Mesenteric fat pad (tissue), 1 donor: ENCODE measurements at places on chromosomes 3 and 15. TPM values are rescaled to one million over a fixed set of nuclear protein-coding genes. Genes with fewer than 3 reads are reported as not detected.

Gene HRG
- not detected for total RNA-seq

Gene RASGRF1
- total RNA-seq, result not detected

Gene LSAMP
- 1.7 TPM for total RNA-seq

Gene ADAMTS9
- total RNA-seq, result 273 TPM

Gene ITIH1
- not detected for total RNA-seq

Gene ADAMTSL3
- 5.8 TPM for total RNA-seq

Gene NR2E3
- total RNA-seq, result not detected

Gene THAP10
- 1.0 TPM for total RNA-seq

Gene UBA5
- 29.7 TPM for total RNA-seq

Gene MEX3B
- 1.0 TPM for total RNA-seq

DNA sequence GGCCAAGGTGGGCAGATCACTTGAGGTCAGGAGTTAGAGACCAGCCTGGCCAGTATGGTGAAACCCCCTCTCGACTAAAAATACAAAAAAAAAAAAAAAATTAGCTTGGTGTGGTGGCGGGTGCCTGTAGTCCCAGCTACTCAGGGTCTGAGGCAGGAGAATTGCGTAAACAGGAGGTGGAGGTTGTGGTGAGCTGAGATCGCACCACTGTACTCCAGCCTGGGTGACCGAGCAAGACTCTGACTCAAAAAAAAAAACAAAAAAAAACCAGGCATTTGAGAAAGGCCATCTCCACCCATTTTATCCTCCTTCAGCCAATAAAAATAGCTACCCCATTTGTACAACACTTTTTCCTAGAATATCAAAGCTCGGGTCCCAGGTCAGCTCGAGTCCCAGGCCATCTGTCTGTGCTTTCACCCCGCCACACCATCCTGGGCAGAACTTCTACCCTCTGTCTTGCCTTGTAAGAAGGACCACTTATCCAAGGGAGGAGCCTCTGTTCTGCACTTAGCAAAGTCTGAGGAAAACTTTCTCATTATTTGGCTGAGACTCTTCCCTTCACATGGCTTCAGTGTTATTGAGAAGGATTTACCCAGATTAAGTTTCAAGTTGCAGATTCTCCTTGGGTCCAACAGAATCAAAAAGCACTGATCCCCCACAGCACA is 99.1 kb downstream of the MESD start:
- no peak for DNase-seq

GRCh38 chr3:177693616-177694264 is 496.5 kb upstream of the TBL1XR1 start:
- no peak for DNase-seq

DNA sequence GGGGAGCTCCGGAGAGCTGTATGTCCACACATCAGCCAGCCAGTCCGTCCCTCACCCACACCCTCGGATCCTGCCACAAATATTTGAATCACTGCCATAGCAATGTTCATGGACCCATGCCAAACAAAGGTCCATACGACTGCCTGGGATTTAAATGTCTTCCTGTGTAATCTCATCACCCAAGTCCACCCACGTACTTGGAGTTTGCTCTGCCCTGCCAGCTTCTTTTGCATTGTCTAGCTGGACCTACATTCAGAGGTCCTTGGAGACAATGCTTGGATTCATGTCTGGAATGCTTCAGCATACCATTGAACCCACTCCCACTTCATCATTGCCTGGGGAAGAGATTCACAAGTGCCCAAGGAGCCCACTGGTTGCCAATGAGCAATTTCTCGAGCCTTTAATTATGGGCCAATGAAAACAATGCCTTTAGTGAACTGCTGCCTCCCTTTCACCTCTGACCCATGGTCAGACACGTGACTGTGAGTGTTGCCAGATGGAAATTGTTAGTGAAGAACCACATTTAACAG is 90.4 kb upstream of the PHLDB2 start:
- no peak for DNase-seq

- DNase-seq, result peak; percentile 43
Measured at GRCh38 chr15:70234256-70234905, 136.7 kb upstream of the TLE3 start.

DNA sequence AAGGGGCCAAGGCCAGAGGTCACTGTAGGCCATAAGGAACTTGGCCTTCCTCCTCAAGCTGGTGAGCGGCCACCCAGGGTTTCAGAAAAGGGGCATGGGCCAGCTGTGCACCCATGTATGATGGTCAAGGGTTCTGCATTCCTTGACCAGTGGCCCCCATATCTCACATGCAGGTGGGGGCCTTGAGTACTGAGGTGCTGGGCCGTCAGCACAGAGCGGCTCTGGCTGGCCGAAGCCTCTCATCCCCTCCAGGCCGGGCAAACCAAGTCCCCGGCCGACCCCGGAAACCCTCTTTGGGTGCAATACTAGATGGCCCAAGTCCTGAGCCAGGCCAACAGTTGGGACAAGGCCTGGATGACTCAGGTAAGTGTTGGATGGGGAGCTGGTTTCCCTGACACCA is 9.5 kb downstream of the ALG3 start:
- no peak for DNase-seq

- no peak for DNase-seq
Measured at GRCh38 chr3:50195501-50196252, 4.3 kb downstream of the GNAT1 start.

GRCh38 chr3:183857863-183858262 is 26.8 kb downstream of the PARL start:
- no peak for DNase-seq

GRCh38 chr3:56825567-56826438 is 24.1 kb upstream of the ARHGEF3 start:
- DNase-seq, result no peak

- DNase-seq, result no peak
Measured at GRCh38 chr3:186988806-186989205, 58.5 kb downstream of the ST6GAL1 start.

DNA sequence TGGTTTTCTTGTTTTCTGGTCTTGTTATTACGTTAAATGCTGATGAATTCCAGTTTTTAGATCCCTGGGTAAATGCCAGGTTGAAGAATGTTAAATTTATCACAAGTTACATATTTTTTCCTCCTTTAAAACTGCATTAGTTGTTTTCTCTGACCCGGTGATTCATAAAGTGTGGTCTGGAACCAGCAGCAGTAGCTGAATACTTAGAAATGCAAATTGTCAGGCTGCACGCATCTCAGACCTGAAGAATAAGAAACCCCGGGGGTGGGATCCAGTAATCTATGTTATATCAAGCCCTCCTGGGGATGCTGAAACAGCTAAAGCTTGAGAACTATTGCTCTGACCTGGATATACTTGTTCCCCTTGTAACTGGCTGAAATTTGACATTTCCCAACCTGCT is 69.1 kb downstream of the PEX5L start:
- no peak for DNase-seq

- DNase-seq, result no peak
Measured at GRCh38 chr3:127544192-127544802, 46.2 kb downstream of the TPRA1 start.

- DNase-seq, result no peak
Measured at GRCh38 chr15:57780471-57780870, 74.0 kb downstream of the POLR2M start.

DNA sequence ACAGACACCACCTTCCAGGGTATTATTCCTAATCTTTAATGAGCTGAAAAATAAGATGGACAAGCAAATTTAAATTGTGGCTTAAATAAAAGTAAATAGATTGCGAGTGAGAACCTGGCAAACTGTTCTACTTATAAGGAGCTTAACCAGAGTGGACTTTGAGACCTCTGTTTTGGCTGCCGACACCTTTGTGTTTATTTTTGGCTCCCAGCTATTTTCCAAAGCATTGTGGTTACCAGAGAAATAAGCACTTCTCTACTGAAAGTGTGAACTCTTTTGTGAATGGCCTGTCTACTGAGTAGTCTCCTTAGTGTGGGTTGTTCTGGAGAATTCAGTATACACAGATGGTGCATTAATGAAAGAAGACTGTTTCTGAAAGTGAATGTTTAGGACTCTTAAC is 109.4 kb downstream of the ATP8B4 start:
- no peak for DNase-seq

- DNase-seq, result no peak
Measured at GRCh38 chr3:37953226-37953625, 37.4 kb upstream of the VILL start.

DNA sequence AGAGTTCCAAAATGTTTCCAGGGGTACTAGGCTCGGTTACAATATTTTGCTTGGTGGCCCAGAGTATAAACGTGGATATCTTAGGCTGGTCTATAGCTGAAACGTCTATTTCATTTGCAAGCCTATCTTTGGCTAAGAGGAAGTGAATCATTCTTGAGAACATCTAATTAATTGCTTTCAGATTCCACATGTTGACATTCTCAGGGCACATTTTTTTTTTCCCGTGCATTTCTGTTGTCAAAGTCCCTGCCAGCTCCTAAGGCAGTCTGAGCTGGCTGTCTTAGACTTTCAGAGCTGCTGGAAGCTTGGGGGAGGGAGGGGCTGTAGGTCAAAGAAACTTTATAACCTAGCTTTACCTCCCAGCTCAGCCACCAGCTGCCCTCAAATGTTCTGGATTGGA is 23.2 kb upstream of the LAMP3 start:
- no peak for DNase-seq

DNA sequence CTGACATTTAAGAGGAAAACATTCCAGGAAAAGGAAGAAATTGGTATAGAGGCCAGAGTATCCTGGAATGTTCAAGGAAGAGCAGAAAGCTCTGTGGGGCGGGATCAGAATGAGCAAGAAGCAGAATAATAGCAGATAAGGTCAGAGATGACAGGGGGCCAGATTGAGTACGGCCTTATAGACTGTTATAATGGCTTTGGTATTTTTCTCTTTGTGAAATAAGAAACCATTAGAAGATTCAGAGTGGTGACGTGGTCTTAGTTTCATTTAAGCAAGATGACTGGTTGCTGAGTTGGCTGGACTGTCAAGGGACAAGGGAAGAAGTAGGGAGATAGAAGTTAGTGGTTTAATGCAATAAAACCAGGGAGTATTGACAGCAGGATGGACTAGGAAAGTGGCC is 218.3 kb upstream of the SOX2 start:
- DNase-seq, result no peak

DNA sequence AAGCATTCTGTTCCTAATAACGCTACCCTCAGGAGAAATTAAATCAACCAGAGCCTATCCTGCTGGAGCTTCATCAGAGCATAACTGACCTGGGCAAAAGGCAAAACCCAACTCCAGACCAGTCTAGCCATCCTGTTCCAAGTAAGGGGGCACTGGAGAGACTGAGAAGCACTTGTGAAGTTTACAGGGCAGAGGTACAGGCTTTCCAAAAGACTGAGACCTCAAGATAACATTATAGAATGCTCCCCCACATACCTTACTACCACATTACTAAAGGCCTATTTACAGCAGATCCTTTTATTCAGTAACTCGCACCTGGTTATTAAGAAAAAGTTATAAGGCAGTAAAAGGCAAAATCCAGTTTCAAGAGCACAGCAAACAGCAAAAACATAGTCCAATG is 35.5 kb downstream of the RFX7 start:
- no peak for DNase-seq

- no peak for DNase-seq
Measured at GRCh38 chr3:137588871-137589270, 175.2 kb upstream of the SOX14 start.

DNA sequence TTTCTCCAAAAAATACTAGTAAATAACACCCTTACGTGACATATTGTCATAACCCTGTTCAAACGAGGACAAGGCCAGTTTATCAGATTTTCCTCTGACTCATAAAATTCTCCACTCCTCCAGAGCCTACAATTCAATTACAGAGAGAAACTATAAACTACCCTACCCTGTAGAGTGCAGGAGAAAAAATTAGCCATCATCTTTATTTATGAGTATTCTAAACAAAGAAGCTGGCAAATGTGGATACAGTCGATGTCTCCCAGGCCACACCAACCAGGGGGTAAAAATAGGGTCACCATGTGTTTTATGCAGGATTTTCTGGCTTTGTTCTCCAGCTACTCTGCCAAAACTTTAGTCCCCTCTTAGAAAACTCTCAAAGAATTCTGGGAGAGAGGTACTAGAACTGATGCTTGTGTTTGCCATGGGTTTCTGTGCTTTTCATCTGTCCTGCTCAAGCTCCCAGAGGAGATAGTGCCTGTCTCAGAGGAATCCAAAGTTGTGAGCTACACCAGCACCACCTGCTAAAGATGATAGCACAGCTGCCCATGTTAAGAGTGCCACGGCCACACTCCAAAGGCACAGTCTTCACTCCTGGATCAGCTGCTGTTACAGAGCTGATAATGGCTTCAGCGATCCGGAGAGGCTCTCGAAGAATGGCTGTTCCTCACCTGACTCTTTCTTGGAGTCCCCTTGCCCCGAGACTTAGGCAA is 150.2 kb downstream of the IMPG2 start:
- DNase-seq, result no peak

GRCh38 chr3:48686538-48687219 is 964 bp upstream of the NCKIPSD start:
- DNase-seq, result no peak

DNA sequence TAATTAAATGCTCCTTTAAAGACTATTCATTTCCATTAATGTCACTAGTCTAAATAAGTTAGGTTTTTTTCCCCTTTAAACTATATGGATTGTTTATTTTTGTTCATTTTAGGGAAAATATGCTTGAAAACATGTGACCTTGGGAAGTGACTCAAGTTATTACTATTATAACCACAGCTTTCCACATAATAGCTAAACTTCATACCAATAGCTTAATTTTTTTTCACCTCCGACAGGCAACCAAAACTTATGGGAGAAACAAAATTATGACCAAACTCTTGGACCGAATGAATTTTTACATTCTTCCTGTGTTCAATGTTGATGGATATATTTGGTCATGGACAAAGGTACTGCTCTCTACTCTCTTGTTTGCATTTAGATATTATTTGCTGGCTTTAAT is 16.2 kb downstream of the CPA3 start:
- DNase-seq, result no peak

DNA sequence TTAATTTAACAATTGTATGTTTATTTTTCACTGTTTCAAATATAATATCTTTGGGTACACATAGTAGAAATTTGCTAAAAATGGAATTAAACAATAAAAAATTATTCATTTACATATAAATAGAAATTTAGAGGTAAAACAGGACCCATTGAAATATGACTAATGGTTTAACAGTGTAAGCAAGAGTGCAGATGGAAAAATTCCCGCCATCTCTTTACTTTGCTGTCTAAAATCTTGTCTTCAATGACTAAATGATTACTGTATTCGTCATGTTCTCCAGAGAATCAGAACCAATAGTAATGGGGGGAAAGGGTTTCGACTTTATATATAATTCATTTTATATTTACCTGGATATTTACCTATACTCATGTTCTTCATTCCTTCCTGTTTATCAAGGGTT is 163.1 kb downstream of the IL1RAP start:
- no peak for DNase-seq

DNA sequence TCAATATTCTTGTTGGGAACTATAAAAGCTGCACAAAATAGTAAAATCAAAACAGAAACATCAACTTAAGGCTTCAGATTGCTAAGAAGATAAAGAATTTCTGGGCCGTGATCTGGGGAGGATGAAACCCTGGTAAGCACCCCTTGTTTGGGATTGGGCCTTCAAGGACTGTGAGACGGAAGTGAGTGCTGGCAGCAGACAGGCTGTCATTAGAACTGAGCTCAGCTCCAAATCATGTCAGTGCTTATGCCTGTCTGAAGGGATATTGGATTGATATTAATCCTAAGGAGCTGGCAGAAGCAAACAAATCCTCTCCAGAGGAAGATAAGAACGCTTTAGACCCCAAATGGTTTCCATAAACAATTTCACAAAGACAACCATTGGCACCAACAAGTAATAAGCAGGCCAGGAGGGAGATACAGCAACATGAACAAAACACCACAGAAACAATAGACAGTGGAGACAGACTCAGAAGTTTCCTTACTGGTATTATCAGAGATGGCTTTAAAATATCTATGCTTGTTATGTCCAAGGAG is 72.6 kb upstream of the CTXND1 start:
- DNase-seq, result no peak

- peak; percentile 72 for DNase-seq
Measured at GRCh38 chr3:123094516-123095313, 27.9 kb downstream of the PDIA5 start.
